ENCODE measurements at places on chromosomes 6 and 20.

DNA sequence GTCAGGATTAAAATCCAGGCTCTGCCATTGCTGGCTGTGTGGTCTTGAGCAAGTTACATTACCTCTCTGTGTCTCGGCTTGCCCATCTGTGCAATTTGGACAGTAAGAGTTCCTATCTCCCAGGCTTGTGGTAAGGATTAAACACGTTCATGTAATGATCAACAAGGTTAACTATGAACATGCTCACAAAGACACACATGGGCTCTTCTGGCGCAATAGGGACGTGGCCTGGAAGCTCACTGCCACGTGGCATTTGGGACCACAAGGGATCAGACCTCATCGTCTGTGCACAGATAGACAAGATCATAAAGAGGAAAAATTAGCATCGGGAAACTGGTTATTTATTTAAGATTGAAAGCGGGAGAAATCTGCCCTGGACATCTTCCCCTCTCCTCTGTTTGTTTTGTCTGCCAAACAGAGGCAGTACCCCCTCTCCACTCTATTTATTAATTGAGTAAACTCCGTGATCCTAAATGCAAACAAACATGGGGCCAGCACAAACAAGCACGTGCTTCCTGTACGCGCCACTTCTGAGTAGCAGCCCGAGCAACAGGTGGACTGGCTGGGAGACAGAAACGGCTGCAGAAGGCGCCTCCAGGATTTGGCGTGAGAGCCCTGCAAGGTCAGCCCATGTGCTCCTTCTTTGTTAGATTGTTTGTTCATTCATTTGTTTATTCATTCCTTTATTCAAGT lies 95.0 kb downstream of the CDH26 start:
- DNase-seq = no peak

DNA sequence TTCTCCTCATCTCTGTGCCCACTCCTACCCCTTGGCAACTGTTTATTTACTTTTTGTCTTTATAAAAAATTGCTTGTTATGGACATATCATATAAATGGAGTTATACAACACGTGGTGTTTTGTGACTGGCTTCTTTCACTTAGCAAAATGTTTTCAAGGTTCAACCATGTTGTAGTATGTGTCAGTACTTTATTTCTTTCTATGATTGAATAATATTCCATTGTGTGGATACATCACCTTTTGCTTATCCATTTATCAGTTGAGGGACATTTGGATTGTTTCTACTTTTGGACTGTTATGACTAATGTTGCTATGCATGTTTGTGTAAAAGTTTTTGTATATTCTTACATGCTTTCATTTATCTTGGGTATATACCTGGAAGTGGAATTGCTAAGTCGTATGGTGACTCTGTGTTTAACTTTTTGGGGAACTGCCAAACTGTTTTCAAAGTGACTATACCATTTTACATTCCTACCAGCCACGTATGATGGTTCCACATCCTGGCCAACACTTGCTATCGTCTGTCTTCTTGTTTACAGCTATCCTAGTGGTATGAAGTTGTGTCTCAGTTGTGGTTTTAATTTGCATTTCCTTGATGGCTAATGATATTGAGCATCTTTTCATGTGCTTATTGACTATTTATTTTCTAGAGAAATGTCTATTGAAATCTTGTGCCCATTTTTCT lies 84.4 kb downstream of the SLX4IP start:
- peak; percentile 62 for DNase-seq

DNA sequence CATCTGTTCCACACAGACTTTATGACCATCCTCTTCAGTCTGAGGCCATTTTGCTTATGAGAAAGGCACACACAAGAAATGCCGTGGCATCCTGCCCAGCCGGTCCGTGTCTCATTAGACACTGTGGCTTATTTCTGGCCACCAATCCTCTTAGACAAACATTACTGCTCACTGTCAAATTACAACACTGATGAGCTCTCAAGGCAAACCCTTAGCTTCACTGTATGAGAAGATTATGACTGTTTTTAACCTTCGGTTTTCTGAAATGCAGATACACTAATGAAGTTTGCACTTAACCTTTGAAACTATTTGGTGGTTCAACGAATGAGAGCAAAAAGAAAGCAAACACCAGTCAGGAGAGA lies 50.5 kb upstream of the DST start:
- no peak for DNase-seq

GRCh38 chr20:58580474-58580835 lies 65.3 kb upstream of the APCDD1L start:
- DNase-seq = no peak

DNA sequence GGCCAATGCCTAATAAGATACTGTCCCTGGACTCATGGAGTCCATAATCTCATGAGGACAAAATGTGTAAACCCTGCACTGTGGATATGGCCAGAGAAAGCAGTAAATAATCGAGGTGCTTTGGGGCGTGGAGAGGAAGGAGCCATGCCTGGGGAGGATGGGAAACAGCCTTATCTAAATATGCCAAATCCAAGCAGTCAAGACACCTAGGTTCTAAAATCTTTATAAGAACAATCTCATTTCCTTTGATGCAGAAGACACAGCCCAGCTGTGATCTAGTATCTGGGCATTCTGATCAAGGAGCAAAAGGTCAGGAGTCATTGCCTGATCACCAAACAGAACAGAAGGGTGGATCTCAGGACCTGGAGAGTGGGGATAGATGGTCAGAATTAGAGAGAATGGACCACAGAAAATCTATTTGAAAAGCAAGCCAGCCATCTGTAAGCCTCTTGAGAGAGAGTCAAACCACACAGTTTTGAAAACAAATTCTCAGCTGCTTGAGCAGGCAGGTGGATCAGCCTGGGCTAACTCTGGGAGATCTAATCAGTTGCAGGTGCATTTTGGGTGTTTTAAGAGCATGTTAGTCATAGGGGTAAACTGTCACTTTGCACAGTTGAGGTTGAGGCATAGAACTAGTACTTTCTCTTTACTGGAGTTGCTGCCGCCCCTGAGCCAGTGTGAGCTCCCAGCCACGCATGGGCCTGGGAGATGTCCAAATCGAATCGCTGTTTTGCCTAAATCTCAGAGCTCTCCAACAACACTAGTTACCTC lies 130.8 kb upstream of the TNFAIP3 start:
- peak; percentile 68 for DNase-seq

GRCh38 chr6:170424604-170425126 lies 118.1 kb downstream of the FAM120B start:
- DNase-seq = no peak

GRCh38 chr6:75431379-75431778 lies 62.2 kb downstream of the FILIP1 start:
- DNase-seq = peak; percentile 41

DNA sequence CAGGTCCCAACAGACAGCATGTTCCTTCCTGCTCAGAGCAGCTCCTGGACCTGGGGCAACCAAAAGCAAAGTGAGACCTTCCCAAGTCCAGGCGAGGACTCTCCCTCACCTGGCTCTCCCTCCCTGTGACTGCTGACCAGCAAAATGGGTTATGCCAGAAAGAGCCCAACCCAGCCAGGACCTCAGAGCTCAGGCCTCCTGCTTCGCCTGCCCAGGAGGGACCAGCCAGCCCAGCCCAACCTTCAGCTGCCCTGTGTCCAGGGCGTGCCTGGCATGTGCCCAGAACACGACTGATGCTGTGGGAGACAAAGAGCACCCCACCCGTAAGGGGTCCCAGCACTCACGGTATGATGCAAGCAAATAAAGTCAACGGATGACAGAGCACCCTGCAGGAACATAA lies 74.0 kb upstream of the CST7 start:
- DNase-seq = no peak

DNA sequence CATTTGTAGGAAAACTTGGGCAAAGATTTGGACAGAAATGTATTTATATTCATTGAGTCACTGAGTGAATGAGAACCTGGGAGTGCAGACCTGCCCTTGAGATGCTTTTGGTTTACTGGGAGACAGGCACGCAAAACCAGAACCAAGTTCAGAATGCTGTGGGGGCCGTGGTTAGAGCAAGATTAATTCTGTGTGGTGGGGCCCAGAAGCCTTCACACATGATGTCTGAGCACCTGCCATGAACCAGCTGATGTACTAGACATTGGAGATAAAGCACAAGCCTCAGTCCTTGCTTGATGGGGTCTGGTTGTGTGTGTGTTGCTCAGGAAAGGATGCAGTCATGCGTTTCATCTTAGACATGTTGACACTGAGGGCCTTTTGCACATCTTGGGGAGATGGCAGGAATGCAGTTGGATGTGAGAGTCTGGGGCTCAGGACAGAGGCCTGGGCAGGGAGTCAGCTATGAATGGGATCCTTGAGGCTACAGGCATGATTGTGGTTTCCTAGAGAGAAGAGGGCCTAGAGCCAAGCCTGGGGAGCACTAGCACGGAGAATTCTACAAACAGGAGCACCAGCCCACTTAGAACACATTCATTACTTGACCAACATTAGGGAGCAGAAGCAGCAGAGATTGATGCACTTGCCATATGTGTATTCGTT lies 114.3 kb upstream of the TMEM181 start:
- DNase-seq = no peak

DNA sequence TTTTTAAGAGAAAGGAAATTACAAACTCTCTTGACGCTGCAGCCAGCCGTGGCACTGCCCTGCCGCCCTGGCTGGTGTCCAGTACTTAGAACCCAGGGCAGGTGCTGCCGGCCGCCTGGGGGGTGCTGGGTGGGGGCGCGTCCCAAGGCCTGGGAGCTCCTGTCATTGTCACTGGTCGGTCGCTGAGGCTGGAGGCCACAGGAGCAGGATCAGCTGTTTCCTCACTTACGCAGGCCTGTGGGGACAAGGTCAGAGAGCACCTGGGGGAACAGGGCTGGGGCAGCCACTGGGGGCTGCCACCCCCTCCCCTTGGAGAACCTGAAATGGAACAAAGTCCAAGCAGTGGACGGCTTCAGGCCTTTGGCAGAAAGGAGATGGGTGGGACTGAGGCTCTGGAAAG lies 5.6 kb downstream of the BIRC7 start:
- DNase-seq = no peak

DNA sequence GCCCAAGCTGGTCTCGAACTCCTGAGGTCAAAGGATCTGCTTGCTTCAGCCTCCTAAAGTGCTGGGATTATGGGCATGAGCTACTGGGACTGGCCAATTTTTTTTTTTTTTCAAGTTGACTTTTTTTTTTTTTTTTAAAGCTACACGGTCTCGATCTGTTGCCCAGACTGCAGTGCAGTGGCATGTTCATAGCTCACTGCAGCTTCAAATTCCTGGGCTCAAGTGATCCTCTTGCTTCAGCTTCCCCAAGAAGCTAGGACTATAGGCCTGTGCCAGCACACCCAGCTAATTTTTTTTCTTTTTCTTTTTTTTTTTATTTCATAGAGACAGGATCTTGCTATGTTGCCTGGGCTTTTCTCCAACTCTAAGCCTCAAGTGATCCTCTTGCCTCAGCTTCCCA lies 59.5 kb downstream of the NCOA3 start:
- no peak for DNase-seq

DNA sequence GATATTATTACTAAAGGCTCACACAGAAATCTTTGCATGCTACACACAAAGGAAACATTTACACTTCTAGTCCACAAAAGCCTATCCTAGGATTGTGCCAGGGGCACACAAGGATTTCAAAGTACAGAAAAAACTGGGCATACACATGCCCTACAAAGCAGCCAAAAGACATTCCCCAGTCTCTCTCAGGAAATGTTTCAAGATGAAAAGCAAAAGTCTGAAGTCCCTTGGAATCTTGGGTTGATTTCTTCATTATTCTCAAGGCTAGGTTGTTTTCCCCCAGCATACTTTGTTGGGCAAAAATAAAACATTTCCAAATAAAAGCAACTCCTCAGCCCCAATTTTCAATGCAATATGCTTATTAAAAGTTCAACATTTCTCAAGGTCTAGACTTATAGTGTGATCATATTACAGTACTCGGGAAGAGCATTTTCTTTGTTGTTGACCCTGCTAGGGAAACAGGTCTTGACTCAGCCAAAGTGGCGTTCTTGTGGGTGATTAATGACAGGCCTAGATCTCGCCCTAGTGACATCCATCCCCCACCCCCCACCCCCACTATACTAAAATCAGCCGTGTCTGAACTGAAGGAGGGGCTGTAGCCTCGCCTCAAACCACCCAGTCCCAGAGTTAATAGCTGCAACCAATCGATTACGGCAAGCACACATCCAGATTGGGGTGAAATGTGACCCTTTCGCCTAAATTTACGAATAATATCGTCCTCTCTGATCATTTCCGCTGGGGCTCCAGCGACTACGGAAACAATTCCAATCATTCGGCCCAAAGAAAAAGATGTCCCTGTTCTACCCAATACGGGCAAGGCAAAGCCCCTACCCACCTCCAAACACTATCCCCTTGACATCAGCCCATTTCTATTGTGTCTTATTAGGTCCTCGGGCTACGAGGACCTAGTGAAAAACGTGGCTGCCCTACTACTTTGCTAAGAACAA lies 1.4 kb downstream of the AKIRIN2 start:
- peak; percentile 85 for DNase-seq
